ENCODE measurements at places on chromosomes 5 and 9.

DNA sequence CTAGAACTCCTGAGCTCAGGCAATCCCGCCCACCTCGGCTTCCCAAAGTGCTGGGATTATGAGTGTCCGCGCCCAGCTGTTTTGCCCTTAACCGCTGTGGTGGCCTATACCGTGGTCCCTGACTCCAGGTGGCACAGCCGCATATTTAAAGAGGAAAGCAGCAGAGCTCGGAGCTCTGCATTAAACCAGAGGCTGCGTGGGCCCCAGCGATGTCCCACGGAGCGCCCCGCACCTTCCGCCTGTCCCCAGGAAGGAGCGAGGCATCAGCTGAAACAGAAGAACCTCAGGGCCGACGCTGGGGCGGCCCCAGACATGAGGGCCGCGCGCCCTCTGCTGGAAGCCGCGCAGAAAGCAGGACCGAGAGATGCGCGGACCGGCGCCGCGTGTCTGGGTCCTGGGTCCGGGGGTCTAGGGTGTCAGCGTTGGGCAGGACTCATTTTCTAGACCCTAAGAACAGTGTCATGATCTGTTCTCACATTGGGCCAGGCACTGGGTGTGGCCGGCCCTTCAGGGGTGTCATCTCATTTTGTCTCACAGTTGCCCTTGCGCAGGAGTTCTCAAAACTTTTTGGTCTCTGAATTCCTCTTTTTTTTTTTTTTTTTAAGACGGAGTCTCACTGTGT is 37.7 kb downstream of the LAMC3 start:
- peak; percentile 25 for DNase-seq

DNA sequence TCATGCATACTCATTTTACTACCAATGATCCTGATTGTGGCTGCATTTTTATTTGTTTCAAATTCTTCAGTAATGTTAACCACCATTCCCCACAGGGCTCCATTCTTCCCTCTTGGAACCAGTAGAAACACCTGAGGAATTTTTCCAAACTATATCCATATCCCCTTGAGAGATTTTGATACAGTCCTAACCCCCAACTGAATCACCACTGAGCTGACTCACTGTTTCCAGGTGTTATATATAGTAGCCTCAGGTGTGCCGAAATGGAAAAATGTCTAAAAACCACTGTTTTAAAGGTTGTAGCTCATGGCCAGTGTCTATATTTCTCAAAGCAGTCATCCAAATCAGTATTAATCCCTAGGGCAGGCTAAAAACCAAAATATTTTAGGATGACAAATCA is 85.2 kb downstream of the MRPS27 start:
- no peak for DNase-seq

DNA sequence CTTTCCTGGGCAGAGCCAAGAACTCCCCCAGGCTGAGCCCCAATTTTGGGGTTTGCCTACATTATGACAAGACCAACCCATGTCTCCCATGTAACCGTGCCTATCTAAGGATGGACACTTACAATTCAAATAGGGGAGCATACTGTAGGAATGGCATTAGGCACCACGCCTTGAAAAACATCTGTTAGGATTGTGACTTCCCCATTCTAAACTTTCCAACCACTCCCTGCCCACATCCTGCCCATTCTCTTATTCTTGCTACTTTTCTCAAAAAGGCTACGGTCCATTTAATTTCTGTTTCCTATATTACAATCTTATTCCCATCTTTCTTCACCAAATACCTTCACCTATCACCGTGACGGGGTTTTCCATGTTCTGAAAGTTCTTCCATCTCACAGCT is 99.2 kb downstream of the LPAR1 start:
- no peak for DNase-seq

DNA sequence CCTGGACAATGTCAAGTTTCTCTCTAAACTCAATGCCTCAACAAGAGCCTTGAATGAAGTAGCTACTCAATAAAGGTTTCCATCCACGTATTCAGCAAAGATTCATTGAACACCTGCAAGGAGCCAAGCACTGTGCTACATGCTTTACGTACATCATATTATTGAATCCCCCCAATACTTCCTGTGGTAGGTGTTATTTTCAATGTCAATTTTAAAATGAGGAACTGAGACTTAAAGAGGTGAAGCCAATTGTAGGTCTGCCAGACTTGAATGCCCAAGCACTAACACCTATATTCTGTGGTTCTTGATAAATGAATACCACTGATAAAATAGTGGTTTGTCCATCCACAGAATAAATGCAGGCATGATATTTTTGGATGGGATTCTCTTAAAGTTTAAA is 162.3 kb downstream of the DRD1 start:
- no peak for DNase-seq

DNA sequence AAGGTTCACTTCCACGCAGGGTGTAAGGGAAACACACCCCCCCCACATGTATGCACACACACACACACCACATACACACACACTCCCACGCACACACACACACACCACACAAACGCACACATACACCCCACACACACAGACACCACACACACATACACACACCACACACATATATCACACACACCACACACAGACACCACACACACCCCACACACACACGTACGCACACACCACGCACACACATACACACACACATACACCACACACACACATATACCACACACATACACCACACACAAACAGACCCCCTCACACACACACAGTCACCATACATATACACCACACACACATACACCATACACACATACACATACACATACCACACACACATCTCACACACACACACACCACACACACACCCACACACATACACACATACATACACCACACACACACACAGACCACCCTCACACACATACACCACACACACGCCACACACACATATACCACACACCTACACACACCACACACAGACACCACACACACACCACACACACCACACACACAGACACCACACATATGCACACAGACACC is 44.3 kb upstream of the NEURL1B start:
- DNase-seq: no peak

GRCh38 chr5:138920181-138920580 is 45.0 kb upstream of the LRRTM2 start:
- DNase-seq: no peak

DNA sequence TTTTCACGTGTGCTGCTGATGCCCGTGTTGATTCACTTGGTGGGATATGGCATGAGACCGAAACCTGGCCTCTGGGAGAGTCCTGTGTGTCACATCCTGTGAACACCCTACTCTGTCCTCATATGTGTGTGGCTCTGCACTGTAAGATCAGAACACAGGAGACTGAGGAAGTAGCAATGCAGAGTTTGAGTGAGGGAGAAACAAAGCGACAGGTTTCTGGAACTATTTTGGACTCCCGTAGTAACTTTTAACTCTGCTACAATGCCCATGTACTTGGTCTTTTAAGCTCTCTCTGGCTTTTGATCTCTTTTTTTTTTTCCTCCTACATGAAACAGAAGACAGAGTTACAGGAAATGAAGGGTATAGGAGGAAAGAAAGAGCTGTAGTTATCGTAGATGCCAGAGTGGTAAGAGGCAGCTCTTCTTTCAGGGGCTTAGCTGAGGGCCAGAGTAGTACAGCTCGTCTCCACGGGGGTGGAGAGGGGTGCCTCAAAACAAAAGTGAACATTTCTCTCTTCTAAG is 26.6 kb downstream of the GRAMD2B start:
- DNase-seq: no peak

DNA sequence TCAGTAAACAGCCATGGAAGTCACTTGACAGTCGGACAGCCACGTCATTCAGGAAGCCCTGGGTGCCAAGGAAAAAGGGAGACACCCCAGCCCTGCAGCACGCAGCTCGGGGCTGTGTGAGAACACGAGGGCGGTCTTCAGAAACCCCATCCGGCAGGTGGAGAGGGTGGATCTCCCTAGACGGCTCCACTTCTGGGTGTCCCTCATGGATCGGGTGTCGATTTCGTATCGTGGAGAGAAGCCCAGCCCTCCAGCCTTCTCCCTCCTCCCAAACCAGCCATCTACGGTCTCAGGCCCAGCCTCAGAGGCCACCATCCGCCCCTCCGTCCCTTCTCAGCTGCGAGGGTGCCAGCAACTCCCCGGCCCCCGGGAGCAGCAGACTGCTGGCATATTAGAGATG is 65.5 kb upstream of the BARHL1 start:
- DNase-seq: no peak

- no peak for DNase-seq
These were observed 99.6 kb upstream of the CAST start for GRCh38 chr5:96562614-96563013.

DNA sequence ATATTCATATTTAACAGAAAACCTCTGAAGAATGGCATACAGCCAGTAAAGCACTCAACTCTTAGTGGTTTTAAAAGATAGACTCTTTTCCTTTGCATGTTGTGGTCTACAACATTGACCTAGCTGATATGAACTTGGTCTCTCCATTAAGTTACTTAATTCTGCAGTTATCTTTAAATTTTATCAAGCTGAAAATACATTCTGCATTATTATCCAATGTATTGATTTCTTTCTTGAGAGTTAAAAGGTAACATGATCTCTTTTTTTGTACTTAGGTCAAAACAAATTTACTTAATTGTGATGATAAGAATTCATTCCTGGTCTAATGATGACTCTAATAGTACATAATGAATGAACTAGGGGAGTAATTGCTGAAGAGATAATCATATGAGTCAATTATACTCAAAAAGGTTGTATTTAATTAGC is 132.9 kb downstream of the STARD4 start:
- DNase-seq: no peak

DNA sequence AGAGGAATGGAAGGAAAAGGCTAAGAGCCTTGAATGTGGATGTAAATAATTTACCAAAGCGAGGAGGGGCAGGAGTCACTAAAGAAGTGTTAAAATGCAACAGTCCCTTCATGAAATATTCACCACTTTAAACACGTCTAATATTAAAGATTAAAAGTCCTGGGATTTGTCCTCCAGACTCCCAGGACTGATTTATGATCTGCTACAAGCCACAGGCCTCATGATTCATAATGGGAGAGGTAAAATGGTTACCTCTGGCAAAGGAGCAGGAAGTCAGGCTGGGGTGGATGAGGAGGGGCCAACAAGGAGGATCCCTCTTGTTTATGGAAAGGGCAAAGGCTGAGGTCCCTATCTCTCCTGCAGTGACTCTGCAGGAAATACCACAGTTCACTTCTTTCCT is 292.4 kb downstream of the TRIM32 start:
- no peak for DNase-seq

GRCh38 chr5:67381236-67381880 is 184.8 kb upstream of the CD180 start:
- no peak for DNase-seq

GRCh38 chr5:121630402-121630801 is 221.3 kb upstream of the FTMT start:
- no peak for DNase-seq

DNA sequence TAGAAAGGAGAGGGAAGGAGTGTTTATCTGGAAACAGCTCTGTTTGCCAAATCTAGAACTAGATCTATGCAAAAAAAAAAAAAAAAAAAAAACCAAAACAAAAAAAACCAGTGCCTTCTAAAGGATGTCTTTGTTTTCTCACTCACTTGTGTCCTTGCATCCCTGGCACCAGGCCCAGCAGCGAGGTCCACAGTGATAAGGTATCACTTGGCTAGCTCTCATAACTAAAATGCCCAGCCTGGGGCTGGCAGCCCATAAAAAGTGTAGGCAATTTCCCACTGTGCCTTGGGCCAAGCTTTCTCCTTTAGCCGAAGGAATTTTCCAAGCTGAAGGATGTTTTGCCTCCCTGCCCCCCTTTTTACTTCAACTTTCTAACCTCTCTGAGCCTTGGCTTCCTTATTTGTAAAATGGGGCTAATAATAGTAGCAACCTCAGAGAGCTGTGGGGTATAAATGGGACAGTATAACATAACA is 20.8 kb downstream of the RGS3 start:
- peak; percentile 78 for DNase-seq

DNA sequence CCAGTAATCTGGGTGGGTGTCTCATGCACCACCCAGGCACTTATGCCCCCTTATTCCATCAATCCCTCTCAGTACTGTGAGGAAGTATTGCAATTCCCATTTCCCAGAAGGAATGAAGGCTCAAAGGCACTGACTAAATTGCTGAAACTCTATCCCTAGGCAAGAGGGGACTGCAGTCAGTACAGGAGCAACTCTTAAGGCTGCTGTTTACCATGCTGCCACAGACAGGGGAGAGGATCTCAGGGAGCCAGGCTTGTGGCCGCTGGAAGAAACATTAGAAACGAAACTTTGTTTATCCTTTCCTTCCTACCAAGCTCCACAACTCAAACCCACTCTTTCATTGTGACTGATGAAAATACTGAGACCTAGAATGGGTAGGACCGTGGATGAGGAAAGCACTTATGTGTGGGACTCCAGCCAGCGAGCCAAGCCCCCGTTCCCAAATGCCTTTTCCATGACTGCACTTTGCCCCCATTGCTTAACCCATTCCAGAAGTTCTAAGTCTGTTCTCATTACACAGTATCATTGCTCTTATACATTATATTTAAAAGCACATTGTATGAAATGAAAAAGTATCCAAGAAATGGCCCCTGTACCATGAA is 54.3 kb downstream of the TLE1 start:
- DNase-seq: no peak

DNA sequence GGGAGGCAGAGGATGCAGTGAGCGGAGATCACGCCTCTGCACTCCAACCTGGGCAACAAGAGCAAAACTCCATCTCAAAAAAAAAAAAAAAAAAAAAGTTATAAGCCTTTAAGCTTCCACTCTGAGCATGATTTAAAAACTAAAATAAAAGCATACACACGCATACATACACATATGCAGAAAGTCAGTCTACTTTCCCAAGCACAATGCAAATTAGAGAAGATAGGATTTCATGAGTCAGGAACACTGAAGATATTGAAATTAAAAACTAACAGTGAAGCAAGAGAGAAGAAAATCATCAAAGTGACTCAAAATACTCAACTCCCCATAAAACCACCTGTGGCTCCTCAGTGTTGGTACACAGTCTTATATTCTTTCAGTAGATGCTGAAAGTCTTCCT is 1009.5 kb upstream of the WWC1 start:
- DNase-seq: no peak

GRCh38 chr5:80255431-80255810 is 427 bp downstream of the SERINC5 start:
- no peak for DNase-seq

DNA sequence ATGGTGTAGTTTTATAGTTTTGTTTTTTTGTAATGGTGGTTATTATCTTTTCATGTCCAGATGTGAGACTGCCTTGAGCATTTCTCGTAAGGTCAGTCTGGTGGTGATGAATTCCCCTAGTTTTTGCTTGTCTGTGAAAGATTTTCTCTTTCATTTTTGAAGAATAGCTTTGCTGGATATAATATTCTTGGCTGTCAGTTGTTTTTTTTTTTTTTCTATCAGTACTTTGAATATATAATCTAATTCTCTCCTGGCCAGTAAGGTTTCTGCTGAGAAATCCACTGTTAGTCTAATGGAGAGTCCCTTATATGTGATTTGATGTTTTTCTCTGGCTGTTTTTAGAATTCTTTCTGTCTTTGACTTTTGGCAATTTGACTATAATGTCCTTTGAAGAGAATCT is 106.9 kb downstream of the CARTPT start:
- DNase-seq: no peak

GRCh38 chr5:146890731-146891440 is 12.3 kb upstream of the PPP2R2B start:
- no peak for DNase-seq
